Endothelial cell (in vitro differentiated cells): ENCODE measurements at places on chromosomes 12 and 14.

- no peak for DNase-seq
Observed at GRCh38 chr14:30528119-30528518, 30.8 kb upstream of the G2E3 start.

GRCh38 chr14:71206766-71207371 is 299.6 kb downstream of the PCNX1 start:
- DNase-seq, result no peak

- DNase-seq, result no peak
Observed at GRCh38 chr12:46671102-46671501, 154.7 kb downstream of the SLC38A4 start.

DNA sequence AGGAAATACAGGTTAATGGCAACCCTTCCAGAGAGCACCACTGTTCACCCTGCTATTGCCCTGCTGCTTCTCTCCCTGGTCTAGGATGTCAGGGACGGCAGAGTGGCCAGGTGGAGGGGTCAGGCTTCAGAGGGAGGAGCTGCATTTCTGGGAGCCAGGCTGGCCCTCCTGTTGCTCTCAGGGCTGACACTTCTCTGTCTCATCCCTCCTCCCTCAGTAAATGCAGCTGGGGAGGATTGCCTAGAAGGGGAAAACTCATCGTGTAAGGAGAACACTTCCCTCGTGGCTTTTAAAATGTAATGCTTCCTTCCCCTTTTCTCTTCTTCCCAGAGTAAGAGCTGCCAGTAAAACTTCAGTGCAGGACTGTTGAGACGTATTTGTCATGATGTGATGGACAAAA is 20.8 kb downstream of the SUSD6 start:
- no peak for DNase-seq

DNA sequence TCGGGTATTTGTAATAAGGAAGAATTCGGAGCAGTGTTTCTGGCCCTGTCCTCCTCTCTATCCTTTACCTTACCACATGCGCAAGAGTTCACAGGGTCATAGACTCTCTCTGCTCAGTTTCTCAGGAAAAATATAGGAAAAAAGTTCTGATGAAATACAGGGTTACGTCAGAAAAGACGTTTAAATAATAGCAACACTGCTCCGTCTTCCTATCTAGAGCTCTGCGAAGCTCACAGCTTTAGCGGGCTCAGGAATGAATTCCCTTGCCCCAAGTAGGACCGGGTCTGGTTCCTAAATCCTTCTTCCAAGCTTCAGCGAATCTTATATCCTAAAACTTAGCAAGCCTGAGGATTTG is 365 bp downstream of the CCDC59 start:
- no peak for DNase-seq

- no peak for DNase-seq
Observed at GRCh38 chr12:88658009-88658408, 77.7 kb upstream of the KITLG start.

DNA sequence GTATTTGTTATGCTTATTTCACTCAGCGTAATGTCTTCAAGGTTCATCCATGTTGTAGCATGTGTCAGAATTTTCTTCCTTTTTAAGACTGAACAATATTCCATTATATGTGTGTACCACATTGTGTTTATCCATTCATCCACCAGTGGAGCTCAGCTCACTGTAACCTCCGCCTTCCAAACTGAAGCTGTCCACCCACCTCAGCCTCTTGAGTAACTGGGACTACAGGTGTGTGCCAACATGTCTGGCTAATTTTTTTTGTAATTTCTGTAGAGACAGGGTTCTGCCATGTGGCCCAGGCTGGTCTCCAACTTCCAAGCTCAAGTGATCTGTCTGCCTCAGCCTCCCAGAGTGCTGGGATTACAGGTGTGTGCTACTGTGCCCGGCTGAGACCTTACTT is 21.1 kb downstream of the CCDC77 start:
- no peak for DNase-seq

DNA sequence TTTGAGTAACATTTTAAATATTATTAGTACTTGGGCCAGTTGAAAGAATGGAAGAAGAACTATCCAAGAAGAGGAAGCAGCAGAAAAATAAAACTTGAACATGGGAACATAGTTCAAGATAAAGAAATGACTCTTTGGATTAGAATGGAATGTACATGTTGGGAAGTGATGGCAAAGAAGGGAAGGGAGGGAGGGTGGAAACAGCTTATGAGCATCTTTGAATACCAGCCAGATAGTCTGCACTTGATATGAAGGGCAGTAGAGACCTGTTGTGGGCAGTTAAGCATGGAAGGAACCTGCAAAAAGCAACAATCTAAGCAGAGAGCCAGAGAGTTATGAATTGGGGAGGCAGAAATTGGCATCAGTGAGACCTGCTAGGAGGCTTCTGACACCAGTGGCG is 10.0 kb upstream of the IL22 start:
- no peak for DNase-seq

DNA sequence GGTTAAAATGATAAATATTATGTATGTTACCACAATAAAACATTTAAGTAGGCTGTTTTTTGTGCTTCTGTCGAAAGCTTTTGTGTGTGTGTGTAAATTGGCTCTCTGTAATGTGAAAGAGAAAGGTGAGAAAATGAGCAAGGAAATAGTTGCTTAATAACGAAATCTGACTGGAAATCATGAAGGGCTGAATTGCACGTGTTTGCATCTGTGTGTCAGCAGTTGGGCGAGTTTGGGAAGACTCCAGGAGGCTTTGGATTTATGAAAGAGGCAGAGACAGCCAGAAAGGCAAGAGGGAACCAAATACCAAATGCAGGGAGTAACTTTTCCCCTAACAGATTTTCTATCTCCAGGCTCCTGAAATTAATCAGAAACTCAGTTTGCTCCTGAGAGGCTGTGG is 47.2 kb upstream of the PLEKHG3 start:
- no peak for DNase-seq

DNA sequence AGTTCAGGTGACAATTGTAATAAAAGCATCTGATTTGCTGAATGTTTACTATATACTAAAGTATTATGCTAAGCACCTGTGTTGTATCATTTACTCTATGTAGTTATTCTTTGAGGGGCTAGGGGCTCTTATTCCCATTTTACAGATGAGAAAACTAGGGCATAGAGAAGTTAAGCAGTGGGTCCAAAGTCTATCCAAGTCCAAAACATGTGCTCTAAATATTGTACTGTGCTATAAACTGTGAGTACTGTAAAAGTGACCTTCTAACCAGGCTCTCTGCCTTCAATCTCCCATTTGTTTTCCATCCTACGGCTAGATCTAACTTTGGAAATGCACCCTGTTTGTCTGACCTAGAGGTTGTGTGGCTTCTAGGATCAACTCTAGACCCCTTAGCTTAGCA is 9.0 kb downstream of the ACVR1B start:
- DNase-seq, result no peak

- no peak for DNase-seq
Observed at GRCh38 chr14:57869617-57870016, 3.7 kb upstream of the SLC35F4 start.

GRCh38 chr14:52263190-52263589 is 4.3 kb upstream of the PTGDR start:
- DNase-seq, result no peak

GRCh38 chr12:45434094-45434493 is 218.2 kb downstream of the ANO6 start:
- no peak for DNase-seq

GRCh38 chr14:50064993-50065392 is 51.4 kb downstream of the VCPKMT start:
- DNase-seq, result no peak

- DNase-seq, result no peak
Observed at GRCh38 chr14:74856366-74856765, 19.6 kb downstream of the PROX2 start.

DNA sequence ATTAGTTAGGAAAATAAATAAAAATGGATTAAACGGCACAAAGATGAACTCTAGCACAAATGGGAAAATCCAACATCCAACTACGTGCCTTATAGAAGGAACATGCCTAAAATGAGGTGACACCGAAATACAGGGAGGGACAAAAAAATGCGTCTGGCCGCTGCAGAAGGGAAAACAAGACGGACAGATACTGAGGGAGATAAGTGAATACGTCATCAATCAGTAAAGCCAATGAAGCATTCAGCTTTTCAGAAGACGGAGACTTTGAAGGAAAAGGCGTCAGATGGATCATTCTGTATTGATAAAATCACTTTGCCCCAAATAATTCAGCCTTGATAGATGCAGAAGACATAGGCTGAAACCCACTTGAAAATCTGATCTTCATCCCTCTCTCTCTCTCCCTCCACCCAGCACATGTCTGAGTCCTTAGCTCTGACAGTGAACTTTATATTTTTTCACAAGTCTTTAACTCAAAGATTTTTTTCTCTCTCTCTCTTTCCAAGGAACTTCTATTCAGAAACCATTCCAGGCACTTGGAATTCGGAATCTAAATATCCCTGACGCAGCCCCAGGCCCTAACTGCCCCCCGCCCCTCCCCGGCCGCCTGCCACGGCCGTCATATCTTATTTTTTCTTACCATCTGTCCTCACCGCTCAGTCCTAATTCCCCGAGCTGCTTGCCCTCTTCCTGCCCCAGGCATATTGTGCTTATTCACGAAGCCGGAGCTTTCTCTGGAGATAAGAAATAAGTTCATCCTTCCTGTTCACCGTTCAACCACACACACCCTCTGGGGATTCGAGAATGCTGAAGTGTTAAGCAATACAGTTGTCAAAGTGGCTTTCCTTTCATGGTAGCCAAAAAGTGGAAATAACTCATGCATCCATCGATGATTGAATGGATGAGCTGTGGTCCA is 35.5 kb upstream of the RFLNA start:
- no peak for DNase-seq

DNA sequence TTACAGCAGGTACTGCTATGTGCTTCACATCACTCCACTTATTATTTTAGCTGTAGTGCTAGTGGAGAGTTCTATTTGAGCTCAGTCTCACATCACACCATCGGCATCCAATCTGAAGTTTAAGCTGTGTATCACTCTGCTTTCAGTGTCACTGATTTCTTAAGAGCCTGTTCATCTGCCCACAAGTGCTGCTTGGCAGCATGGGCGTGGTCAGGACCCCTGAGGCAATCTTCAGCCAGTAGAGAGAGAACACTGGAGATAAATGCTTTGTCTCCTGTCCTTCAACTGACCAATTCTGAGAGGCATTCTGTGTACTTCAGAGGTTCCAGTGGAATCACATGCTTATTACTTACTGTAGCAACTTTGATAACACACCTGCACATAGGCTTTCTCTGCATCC is 728.8 kb downstream of the RPS29 start:
- DNase-seq, result no peak

GRCh38 chr14:51564986-51565604 is 86.6 kb upstream of the FRMD6 start:
- DNase-seq, result no peak

- no peak for DNase-seq
Observed at GRCh38 chr12:118972982-118973381, 8.4 kb upstream of the SRRM4 start.

DNA sequence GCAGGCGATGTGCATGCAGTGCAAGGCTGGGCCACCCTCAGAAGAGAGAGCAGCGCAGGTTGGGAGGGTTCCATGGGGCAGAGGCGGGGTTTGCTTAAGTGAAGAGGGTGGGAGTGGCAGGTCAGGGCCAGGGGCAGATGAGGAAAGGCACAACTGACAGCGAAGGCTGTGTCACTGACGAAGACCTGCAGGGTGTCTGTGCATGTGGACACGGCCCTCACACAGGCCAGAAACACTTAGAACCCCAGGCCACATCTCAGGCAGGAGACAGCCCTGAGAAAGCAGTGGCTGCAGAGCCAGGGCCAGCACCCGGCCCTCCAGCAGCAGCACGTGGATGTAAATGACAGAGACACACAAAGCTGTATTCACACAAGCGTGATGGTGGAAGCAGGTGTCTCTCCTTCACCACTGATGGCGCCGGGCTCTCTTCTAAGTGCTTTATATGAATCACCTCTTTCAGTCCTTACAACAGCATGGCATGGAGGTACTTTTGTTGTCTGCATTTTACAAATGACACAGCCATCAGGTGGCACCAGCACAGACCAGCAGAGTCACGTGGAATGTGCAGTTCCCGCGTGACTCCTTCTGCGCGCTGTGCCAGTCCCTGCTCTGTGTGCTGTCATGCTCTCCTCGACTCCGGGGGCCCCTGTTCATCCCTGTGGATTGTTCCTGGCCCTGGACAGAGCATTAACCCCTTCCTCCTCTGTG is 54.6 kb downstream of the TSPAN11 start:
- DNase-seq, result no peak

- DNase-seq, result no peak
Observed at GRCh38 chr14:20722016-20722415, 23.7 kb upstream of the EDDM3A start.

- DNase-seq, result no peak
Observed at GRCh38 chr14:76260749-76261148, 109.0 kb downstream of the GPATCH2L start.

DNA sequence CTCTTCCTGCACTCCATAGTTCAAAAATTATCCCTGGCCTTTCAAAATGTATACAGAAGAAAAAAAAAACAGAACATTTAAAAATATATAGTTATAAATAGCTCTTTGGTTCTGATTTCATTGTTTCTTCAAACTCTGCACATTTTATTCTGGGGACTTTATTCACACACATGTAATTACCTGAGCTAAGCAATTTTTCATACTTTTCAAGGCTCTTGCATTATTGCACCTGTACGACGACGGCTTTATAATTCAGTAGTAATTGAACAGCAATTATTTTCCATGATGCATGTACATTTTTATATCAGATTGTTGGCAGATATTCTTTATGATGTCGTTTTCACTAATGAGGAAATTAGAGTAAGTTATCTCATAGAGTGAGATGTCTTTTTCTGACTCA is 13.5 kb upstream of the SLC15A5 start:
- DNase-seq, result no peak

DNA sequence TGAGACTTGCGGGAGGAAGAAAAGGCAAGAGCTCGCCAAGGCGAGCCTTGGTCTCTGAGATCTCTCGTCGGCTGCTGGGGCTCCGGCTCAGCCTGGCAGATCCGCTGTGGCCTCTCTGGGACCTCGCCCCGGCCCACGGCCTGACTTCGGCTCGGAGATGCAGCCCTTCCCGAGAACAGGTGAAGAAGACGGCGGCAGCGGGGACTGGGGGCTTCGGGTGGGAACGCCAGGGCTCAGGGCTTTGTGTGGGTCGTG is 6.0 kb upstream of the HOXC9 start:
- DNase-seq, result no peak

GRCh38 chr12:114684098-114684869 is at the start of gene TBX3:
Gene TBX3, minus strand, starts transcription at chr12:114684175. Its CDS starts 975 bp downstream, at chr12:114683200.
- DNase-seq, result peak; percentile 77

DNA sequence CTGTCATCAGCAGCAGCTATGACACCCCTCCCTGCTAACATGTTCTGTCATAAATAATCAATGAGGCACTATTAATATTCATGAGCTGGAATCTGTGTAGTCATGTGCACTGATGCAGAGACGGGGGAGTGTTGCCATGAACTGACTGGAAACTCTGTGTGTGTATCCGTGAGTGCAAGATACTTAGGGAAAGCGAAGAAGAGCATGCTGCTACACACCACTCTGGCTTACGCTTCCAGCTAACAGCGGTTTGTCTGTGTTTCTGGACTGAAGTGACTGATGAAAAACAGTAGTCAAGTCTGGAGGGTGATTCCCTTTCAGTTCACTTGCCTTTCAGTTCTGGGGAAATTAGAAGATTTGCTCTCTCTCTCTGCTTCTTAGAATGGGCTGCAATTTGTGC is 249.4 kb downstream of the PDZRN4 start:
- no peak for DNase-seq

GRCh38 chr12:79329933-79330332 is 360.8 kb downstream of the PAWR start:
- no peak for DNase-seq
